T-helper 1 cell (primary cell): ENCODE measurements at places on chromosomes 4 and X.

- no peak for DNase-seq
These were observed 238.6 kb downstream of the ASMT start for GRCh38 chrX:1853447-1853846.

GRCh38 chr4:107363125-107363524 is 327.0 kb upstream of the DKK2 start:
- no peak for DNase-seq

DNA sequence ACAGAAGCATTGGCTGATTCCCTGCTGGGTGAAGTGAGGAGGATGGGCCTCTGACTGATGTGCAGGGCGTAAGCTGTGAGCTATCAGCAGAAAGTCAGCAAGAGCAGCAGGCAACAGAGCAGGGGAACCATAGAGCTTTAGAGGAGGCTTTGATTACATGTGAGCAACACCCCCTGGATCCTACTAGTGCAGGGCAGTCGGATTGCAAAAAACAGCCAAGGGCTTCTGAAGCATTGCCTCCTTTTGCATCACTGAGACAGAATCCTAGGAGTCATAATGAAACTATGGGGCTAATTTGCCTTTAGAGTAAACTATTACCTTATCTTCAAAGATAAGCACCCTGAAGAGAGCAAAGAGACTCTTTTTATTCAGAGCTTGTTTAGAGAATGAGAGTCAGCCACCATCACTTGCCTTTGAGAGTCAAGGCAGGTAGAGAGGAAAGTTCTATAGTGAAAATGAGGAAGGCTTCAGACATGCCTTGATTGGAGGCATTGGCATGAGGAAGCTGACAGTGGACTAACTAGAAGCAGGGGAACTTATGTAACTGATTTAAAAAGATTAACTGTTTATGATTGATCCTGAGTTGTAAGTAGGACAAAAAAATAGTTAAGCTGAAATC is 420.3 kb downstream of the PDHA2 start:
- DNase-seq, result no peak

GRCh38 chr4:186778134-186778533 is 54.5 kb upstream of the FAT1 start:
- DNase-seq, result no peak

DNA sequence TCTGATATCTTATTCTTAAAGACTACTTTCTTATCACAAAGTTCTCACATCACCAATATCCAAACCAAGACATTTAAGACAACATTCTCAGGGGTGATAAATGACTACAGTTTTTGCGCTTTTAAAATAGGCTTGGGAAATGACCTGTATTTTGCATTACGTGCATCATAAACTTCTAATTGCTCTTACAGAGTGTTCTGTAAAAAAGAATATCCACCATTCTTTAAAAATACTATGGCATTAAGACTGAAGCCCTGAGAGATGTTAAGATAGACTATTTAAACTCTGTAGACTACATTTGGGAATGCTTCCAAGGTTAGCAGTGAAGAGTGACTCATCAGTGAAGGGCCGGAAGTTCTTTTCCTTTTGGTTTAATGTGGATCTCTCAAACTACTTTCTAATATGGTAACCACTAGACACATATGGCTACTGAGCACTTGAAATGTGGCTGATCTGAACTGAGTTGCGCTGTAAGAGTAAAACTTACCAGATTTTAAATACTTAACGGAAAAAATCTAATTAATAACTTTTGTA is 518.8 kb upstream of the FTHL17 start:
- no peak for DNase-seq

DNA sequence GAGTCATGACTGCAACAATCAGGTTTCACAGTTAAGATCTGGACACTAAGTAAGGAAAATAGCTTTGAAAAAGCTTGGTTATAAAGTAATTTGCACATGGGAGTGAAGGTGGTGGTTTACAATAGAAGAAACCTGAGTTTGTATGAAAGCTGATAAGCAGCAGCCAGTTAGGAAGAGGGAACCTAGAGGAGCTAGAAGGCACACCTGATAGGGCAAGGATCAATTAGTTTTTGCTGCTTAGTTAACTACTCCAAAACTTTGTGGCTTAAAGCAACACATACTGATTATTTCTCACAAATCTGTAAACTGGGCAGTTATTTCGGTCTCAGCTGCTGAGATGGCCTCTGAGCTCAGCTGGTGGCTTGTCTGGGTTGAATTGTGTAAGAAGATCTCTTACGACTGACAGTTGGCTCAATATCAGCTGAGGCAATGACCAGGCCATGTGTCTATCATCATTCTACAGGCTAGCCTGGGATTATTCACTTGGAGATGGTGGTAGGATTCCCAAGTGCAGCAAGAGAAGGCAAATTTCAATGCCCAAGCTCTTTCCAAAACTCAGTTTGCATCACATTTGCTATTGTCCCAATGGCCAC is 255.0 kb upstream of the PITX2 start:
- no peak for DNase-seq

- DNase-seq, result no peak
These were observed 196.0 kb upstream of the PSAPL1 start for GRCh38 chr4:7630568-7631287.

- DNase-seq, result no peak
These were observed 98.5 kb upstream of the FAM9C start for GRCh38 chrX:13142891-13143290.
